Activated CD8-positive, alpha-beta memory T cell treated with anti-CD3 and anti-CD28 coated beads for 4 hours (primary cell): ENCODE measurements at places on chromosomes 5 and 9.

DNA sequence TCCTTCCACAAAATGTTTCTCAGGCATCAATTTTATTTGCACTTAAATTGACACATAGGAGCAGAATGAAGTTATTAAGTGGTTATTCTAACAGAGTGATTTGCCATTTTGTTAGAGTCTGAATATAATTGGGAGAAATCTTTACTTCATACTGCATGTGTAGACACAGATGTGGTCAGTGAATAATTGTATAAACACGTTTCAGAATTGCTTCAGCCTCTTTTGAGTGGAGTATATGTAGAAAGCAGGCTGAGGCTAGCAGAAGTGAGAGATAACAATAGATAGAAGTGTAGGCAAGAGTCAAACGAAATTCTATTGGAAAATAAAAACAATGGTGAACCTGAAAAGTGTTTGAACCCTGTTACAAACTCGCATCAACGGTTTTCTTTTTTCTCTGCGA lies 270.7 kb downstream of the TMEM167A start:
- no peak for DNase-seq

GRCh38 chr5:78597068-78597973 lies 51.3 kb downstream of the LHFPL2 start:
- no peak for DNase-seq

GRCh38 chr5:94802450-94802849 lies 184.0 kb downstream of the SLF1 start:
- no peak for DNase-seq

DNA sequence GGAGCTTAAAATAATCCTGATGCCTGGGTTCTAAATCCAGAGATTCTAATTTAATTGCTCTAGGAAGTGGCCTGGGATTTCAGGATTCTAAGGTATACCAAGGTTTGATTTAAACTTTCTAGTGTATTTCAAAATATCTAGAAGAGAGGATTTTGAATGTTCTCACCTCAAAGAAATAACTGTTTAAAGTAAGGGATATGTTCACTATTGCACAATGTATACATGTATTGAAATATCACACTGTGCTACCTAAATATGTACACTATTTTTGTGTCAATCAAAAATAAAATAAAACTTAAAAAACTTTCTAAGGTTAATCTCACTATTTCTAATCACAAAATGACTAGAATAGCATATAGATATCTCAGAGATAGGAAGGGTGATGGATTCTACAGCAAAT lies 34.0 kb downstream of the TNFSF8 start:
- DNase-seq = no peak

- DNase-seq = no peak
Measured at GRCh38 chr9:87227456-87227855, 270.2 kb upstream of the DAPK1 start.

- DNase-seq = no peak
Measured at GRCh38 chr5:119365847-119366539, 10.2 kb downstream of the TNFAIP8 start.

GRCh38 chr5:25345240-25345771 lies 700.5 kb upstream of the CDH10 start:
- no peak for DNase-seq

DNA sequence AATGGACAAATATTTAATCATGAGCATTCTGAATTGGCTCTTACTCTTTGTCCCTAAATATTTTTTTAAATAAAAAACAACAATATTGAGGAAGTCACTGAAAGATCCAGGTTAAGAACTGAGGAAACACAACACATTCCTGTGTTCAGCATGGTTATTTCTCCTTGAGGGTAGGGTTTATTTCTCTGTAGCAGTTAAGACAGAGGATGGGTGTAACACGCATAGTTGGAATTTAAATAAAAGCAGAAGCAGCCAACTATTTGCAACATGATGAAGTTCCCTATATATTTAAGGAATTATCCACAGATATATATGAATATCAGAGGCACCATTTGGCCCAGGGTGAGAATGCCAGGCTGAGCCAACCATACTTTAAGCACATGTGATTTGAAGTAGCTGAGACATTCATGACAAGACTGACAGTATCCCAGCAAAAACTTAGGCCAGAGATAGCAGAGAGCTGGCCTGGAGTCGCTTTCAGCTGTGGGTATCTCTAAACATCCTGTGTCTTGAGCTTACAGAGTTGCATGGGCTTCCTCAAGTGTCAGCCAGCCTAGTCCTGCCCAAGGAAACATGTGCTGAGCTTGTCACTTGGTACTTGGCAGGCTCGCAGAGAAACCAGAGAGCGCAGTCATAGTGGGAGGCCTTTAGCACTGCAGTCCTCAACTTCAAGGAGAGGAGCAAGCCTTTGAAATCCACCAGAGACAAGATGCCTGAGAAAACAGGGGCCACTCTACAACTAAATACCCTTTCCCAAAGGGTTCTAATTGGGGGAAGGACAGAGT lies 43.6 kb downstream of the SEMA5A start:
- no peak for DNase-seq

DNA sequence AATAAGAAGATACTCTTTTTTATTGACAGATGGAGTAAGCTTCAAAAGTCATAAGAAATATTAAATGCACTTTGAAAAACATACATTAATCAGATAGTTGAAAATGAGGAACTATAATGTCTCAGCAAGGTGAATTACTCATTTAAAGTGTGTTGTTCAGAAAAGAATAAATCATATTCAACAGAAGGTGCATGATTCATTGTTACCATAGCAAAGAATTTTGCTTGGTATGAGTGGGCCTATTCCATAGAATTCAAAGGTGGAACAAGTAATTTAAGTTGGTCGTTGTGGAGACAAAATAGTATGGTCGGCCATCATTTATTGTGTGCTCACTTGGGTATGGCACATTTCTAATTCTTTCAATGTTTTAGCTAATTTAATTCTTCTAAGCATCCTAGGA lies 1920.2 kb upstream of the CDH9 start:
- no peak for DNase-seq

GRCh38 chr5:172872997-172873491 lies 39.0 kb downstream of the ERGIC1 start:
- DNase-seq = no peak

- DNase-seq = no peak
Measured at GRCh38 chr9:121888438-121888775, 204.7 kb downstream of the TTLL11 start.

DNA sequence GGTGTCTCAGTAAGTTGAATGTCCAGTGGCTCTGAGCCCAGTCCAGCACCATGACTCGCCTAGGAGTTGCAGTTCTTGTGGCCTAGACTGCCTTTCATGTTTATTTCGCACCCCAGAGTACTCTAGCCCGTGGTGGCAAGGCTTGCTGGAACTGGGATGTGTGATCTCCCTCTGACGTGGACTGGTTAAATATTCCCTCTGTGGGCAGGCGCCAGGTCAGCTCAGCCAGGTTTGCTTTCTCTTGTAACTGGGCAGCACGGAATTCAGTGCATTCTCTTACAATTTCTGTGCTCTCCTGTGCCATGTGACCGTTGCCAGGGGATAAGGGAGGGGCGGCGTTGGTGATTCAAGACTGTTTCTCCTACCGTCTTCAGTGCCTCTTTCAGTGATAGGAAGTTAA lies 270.8 kb downstream of the KDM4C start:
- DNase-seq = no peak

DNA sequence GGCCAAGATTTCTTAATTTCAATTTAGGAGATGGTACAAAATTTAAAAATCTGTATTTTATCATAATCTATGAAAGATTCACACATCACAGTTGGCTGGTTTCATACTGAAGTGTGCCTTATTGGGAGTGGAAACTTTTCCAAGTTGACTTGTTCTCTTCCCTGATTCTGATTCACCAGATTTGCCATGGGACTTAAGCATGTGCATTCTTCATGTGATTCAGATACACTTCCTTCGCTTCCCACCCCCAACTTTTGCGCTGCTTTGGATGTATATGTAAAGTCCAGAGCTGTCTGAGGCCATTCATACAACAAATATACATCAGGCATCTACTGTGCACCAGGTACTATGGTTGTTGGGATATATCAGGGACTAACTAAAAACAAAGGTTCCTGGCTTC lies 34.4 kb downstream of the CPEB4 start:
- DNase-seq = no peak

- DNase-seq = no peak
Measured at GRCh38 chr9:115944166-115944948, 209.2 kb upstream of the PAPPA start.

DNA sequence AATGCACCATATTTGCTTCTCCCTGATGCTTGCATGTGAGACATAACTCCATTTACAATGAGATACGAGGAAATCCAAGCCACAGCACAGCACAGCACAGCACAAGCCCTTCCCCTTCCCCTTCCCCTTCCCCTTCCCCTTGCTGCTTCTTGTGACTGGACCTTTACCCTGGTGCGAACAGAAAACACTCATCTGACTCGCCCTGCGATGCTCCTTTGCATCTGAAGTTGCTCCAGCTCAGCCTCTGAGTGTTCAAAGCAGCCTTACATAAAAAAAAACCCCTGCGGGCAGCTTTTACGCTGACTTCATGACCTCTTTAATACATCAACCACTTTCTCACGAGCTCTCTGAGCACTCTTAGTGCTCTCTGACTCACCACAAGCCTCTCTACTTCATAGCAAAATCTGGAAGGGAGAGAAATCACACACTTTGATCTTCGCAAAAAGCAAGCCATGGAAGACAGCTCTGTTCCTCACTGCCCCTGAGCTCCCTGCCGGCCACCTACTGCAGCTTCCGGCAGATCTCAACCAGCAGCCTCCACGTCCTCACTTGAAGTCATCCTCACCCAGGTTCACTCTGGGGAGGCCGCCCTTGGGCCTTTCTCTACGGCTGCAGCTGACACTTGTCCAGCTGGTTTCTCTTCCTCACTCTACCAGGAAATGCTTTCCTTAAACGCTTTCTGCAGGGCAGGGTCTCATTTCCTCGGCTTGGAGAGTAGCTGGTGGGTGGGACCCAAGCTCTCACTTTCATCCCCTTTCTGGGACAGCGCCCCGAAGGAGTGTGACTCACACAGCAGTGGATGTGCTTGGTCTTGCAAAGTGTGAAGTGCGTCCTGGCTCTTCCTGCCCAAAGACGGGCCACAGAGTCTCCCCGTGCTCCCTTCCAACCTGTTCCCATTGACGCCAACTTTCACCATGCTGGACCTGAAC lies 5.3 kb downstream of the SLC34A1 start:
- DNase-seq = peak; percentile 24

DNA sequence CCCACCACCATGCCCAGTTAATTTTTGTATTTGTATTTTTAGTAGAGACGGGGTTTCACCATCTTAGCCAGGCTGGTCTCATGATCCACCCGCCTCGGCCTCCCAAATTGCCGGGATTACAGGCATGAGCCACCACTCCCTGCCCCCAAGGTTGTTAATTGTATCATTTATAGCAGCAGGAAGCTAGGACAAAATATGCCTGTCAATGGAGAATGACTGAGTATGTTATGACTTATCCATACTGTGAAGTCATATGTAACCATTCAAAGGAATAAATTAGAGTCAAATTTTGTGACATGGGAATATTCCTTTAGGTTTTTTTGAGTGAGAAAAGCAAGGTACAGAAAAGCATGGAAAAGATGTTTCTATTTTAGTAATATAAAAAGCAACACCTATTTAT lies 3.9 kb upstream of the DAB2 start:
- no peak for DNase-seq

DNA sequence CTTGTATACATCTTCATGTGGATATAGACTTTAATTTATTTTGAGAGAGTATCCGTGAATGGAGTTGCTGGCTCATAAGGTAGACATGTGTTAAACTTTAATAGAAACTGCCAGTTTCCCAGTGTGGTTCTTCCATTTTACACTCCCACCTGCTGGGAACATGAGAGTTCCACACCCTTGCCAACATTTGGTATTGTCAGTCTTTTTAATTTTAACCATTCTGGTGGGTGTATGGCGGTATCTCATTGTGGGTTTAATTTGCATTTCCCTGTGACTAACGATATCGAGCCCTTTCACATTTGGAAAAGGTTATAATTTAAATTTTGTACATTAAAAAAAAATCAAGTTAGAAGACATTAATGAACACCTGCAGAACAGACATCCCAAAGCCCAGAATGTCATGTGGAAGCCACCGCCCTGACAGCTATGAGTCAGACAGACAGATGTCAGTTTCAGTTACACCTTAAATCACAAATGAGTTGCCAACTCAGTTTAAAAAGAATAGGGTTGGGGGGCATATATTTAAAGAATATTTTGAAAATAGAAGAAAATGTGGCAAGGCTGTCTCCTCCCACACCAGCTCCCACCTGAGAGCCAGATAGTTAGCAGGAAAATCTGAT lies 36.9 kb downstream of the ANKRD33B start:
- no peak for DNase-seq

- no peak for DNase-seq
Measured at GRCh38 chr9:34179213-34180136, 632 bp downstream of the UBAP1 start.

DNA sequence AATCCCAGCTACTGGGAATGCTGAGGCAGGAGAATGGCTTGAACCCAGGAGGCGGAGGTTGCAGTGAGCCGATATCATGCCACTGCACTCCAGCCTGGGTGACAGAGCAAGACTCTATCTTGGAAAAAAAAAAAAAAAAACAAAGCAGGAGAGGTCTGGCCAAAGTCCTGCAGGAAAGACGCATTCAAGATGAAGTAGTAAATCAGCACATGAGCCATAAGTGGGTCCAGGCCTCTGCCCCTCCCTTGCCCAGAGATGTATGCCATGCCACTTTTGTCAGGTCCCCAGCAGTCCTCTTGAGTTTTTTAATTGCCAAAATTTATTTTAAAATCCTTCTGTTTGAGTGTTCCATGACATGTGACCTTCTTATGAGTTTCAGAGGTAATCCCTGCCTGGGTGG lies 8.5 kb upstream of the PHF19 start:
- DNase-seq = no peak

- DNase-seq = no peak
Measured at GRCh38 chr9:69012696-69013381, 1.1 kb downstream of the PRKACG start.

DNA sequence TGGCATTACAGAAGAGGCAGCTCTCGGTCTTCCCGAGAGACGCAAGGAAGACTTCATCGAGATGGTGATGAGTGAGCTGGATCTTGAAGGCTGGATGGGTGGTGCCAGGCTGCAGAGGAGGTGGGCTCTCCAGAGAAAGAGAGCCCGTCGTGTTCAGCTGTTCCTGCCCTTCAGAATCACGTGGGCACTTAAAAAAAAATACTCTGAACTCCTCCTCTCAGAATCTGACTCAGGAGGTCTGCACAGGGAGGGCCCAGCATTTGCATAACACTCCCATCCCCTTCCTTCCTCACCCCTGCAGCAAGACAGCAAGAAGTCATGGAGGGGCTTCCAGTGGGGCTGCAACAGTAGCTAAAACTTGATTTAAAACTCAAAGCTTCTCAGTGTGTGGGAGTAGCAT lies 203.0 kb downstream of the ATPSCKMT start:
- DNase-seq = no peak

DNA sequence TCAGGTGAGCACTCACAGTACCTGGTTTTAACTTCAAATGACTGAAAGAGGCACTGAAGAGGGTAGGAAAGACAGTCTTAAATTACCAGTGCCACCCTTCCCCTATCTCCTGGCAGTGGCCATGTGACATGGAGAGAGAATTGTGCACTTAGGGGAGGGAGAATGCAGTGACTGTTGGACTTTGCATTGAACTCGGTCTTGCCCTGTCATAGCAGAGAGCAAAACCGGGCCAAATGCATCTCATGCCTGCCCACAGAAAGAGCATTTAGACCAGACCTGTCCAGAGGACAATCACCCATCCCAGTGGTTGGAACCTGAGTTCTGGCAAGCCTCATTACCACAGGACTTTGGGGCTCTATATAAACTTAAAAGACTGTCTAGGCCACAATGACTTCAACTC lies 211.8 kb upstream of the SH3GL2 start:
- no peak for DNase-seq

- DNase-seq = no peak
Measured at GRCh38 chr9:98523231-98523901, 185.4 kb downstream of the GABBR2 start.
